Activated T-helper 1 cell treated with anti-CD3 and anti-CD28 coated beads, Interleukin-2, amount 50 U/mL, for 16 hours (primary cell): ENCODE measurements at places on chromosomes 7 and 10.

DNA sequence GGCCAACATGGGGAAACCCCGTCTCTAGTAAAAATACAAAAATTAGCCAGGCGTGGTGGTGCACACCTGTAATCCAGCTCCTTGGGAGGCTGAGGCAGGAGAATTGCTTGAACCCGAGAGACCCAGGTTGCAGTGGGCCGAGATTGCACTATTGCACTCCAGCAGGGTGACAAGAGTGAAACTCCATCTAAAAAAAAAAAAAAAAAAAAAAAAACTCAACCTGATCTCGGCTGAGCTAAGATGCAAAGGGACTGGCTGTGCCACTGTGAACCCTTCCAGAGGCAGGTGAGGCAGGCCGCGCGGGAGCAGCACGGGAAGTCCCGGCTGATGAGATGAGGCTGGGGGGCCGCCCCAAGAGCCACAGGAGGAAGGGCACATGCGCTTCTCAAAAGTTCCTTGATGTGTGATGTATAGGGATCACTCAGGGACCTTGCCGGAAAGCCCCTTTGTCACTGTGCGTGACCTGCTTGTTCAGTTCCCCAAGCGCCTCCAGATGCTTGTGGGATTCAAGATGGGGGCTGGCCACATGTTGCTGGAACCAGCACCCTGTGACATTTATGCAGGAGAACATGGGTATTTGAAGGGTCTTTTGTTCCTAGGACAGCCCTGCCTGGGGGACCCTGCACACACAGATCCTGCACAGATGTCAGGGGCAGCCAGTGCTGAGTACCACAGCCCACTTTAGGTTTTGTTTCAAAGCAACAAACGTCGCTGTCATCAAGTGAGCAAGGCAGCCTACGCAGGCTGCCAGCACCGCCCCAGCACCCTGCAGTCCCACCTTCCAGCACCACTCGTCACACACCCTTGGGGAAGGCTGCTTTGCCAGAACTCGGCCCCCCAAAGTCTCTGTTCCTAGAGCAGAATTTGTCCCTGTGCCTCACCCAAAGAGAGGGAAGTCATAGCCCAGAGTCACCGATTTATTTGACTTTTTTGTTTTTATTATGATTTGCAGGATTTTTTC, 74.8 kb upstream of the SH2B2 start:
- no peak for DNase-seq

DNA sequence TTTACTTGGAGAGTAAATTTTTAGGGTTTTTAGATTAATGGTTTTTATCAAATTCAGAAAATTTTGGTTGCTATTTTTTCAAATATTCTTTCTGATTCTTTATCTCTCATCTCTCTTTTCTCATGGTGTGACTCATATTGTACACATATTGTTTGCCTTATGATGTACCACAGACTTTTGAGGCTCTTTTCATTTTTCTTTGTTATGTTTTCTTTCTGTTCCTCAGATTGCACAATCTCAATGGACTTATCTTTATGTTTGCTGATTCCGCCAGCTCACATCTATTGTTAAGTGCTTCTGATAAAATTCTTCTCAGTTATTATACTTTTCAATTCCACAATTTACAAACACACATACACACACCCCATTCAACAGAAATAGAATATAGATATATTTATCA, 168.2 kb upstream of the IGFBP3 start:
- DNase-seq, result no peak

- DNase-seq, result no peak
These were observed 370.5 kb upstream of the BMPER start for GRCh38 chr7:33534833-33535232.

DNA sequence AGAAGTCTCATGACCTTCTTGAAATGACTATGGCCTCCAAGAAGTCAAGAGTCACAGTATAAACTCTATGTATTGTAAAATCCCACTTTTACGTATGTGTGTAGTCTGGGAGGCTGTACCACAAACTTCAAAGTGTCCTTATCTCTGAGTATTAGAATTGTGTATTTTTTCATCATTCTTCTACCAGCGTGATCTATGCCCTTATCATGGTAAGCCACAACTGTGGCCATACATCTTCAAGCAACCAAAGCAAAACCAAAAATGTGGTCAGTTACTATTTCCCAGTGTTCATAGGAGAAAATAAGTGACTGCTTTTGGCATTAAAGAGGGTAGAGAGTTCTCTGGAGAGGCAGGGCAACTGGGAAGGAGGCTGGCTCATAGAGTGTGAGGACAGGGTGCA, 42.8 kb downstream of the SPOCK2 start:
- DNase-seq, result no peak

DNA sequence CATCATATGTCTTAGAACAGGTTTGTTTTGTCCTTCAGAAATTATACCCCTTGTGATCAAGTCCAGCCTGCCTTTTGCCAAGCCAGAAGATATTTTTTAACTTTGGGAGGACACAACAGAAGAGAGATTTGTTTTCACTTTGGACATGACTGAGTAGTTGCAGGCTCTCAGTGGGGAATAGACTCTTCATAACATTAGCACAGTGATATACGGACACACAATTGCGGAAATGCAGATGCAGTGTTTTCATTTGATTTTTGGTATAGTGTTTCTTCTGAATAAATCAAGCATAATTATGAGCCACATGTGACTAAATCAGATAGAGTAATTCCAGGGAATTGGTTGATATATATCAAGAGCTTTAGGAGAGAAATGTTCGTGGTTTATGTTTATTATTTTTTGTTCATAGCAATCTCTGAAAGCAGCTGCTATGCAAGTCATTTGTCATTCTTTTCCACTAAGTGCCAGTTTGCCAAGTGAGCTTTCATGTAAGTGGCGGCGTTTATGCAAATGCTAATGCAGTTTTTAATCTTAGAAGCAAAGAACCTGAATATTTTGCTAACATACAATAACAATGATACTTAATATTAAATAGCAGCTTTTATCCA, 69.6 kb upstream of the HDAC9 start:
- no peak for DNase-seq

DNA sequence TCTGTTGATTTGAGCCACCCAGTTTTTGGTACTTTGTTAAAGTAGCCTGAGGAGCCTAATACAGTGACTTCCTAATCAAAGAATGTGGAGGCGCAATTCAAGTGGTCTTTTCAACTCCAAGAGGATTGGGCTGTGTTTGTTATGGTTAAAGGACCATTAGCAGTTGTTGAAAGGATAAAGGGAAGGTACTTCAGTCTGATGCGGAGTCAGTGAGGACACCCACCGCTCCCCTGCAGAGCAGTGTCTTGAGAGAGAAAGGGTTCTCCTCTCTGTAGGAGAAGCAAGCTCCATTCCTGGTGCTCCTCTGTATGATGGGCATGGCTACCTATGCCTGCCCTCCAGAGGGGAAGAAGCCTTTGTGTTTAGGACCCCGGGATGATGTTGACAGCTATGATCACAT, 590.6 kb upstream of the C7orf33 start:
- no peak for DNase-seq

DNA sequence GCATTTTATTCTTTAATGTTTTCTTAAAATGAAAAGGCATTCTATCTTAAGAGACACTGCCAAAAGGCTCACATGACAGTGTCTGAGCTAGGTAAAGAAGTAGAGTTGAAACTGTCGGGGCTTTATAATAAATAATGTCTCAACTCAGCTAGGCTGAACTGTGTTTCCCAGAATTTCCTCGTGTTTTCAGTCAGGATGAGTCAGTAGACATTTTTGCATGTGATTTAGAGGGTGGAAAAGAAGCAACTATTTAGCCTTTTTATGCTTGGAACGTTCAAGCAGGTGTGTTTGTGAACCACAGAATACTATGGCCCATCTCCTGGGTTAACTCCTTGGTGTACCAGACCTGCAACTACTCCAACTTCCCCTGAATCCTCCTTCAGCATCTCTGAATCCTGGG, 23.4 kb upstream of the LIPA start:
- DNase-seq, result no peak

GRCh38 chr10:43680035-43680434, 31.4 kb upstream of the ZNF32 start:
- DNase-seq, result no peak

DNA sequence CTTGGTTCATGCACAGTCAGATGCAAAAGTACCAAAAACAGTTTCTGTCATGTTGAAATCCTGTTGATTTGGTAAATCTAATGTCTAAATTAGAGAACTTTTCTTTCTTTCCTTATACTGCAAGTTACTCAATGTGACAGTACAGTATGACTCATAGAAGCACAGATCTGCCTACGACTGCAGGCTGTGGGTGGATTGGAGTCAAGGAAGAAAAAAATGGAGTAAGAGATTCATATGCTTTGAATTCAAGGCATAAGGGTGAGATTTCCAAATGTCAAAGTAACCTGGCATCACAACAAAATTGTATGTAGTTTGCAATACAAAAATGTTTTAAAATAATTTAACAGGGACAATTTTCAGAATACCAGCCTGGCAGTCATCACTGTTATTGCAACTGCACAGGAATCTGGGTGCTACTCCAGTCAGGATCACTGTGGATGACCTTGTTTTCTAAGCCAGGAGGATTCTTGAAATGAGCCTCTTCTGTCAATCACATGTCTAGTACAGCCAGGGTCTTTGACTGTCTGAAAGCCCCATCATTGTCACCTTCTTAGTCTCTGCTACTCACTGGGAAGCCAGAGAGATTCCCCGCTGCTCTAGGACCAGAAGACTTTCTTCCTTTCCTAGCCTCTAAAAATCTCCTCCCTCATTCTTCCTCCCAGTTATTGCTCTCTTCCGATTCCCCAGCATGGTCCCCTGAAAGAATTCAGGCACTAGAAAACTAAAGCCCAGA, 83.6 kb downstream of the CD36 start:
- DNase-seq, result no peak

DNA sequence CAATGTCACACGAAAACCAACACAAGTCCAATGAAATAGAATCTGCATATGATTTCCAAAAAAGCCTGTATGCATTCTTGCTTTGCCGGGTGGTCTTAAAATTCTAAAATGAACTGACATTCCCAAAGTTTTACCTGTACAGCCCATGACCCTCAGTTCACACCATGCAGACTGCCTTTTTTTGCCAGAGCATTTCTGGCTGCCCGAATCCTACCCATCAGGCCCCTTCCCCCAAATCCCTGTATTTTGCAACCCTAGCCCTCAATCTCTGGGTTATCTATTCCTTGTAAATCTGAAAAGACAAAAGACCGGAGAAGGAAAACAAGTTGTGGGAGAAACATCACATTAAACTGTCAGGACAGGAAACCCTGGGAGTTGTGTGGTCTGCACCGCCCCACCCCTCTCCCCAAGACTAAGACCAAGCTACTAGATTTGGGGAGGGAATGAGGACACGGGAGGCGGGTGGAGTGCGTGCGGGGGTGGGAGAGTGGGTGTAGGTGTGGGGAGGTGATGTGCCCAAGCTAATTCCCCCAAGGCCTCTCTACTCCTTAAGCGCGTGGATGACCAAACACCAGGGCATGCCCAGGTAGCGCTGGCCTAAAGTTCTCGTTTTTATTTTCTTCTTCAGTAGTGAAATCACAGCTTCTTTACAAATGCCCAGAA, 1.4 kb downstream of the JCAD start:
- no peak for DNase-seq

GRCh38 chr10:103688491-103688890, 166.9 kb downstream of the SH3PXD2A start:
- DNase-seq, result no peak

DNA sequence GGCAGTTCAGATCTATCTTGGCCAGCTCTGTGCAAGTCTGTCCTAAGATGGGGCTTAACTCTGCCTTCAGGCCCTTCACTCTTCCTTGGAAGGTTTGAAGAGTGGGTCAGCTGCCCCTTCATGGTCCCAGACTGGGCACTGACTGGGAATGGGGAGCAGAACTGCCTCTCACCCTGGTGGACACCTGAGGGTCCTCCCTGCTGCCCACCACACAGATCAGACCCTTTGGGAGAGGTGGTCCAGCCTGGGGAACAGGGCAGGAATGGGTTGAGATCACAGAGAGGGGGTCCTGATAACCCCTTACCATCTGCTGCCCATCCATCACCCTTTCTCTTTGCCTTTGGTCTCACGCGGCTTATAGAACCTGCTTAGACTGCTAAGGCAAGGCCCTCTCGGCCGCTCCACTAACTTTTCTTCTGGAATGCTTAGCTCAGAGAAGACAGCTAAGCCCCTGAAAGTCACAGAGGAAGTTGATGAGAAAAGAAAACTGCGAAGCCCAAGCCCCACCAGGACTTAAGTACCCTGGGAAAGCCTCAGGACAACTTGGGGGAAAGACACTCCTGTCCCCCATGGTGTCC, 402 bp upstream of the CDHR1 start:
- DNase-seq, result no peak

- no peak for DNase-seq
These were observed 655.6 kb downstream of the SORCS1 start for GRCh38 chr10:106508950-106509349.

- DNase-seq, result no peak
These were observed 130.8 kb downstream of the PRPF18 start for GRCh38 chr10:13717571-13717935.

- no peak for DNase-seq
These were observed 39.5 kb downstream of the EGFR start for GRCh38 chr7:55058314-55058713.

- no peak for DNase-seq
These were observed 267.0 kb upstream of the TCERG1L start for GRCh38 chr10:131578472-131578970.

- DNase-seq, result no peak
These were observed 33.5 kb downstream of the CUL2 start for GRCh38 chr10:35056686-35057085.

GRCh38 chr7:68562323-68562899, 1035.9 kb upstream of the AUTS2 start:
- no peak for DNase-seq

DNA sequence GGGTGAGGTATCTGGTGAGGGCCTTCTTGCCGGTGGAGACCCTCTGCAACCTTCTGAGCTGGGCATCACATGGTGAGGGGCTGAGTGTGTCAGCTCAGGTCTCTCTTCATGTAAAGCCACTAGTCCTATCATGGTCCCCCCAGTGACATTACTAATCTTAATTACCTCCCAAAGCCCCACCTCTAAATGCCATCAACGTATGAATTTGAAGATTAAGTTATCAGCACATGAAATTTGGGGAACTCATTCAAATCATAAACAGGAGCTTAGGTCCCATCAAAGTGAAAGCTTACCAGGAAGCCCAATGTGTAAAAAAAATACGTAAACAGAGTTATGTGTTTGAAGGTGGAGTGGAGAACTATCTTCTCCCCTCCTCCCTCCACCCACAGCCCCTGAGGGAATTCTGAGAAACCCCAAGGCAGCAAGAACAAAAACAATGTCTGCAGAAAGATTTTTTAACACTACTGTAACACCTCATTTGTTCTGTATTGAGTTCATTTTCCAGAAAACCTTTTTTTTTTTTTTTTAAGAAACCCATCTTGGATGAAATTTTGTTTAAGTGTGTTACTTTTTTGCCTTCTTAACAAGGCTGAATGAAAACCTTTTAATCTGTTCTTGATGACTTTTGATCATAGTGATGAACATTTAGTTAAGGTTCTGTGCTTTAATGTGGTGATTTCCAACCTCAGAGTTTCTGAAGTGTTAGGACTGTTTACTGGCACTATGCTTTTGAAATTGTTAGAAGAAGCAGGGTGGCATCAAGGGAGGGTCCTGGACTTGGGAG, 19.1 kb upstream of the PCGF5 start:
- no peak for DNase-seq

- no peak for DNase-seq
These were observed 168.9 kb downstream of the CACNA2D1 start for GRCh38 chr7:82274681-82275080.
